ENCODE measurements at places on chromosomes 3 and 15.

- DNase-seq, result no peak
These were observed 7.1 kb downstream of the ELL3 start for GRCh38 chr15:43769584-43770228.

GRCh38 chr3:57939775-57940174 is 68.4 kb upstream of the FLNB start:
- DNase-seq, result no peak

DNA sequence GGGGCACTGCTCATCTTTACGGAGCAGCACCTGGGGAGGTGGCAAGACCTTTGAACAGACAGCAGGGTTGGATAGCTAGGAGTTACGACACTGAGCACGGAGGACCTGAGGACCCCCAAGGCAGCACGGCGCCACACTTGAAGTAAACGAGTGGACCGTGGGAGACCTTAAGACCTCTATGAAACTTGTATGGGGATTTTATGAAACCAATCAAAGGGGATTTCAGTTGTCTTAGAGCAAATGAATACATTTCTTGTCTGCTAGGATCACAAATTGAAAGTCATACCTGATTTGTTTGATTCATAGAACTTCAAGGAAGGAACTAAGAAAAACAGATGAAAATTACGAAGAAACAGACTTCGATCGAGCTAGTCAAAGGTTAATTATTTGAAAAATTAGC is 281.2 kb downstream of the MECOM start:
- no peak for DNase-seq

DNA sequence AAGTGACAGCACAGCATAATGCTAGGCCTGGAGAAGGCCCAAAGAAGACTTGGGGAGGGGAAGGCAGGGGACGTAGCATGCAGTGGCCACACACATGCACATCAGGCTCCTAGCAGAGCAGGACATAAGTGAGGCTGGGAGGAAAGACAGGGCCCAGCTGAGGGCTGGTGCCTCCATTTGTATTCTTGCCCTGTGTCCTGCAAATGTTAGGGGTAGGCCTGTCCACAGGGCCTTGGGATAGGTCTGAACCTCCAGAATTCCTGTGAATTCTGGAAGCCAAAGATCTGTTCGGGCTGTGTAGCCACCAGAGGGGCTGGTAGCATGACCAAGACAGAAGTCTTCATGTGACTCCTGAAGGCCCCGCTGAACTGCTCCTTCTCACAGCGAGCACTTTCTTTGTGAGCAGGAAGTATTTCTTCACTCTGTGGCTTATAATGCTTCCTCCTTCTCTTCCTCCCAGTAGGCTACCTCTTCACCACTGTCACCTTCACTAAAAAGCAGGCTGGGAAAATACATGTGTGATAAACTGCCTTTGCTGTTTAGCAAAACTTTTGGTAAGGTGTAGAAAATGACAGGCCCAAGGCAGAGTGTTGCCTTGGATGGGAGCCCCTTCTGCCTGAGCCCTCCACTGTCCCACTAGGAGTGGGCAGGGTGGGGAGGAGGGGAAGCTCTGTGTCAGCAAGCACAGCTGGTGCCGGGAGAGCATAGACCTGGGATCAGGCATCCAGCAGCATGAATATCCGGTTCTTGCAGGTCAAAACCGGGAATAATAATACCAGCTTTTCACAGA is 8.4 kb downstream of the CERS3 start:
- DNase-seq, result no peak

GRCh38 chr3:128362026-128362965 is 104.4 kb downstream of the DNAJB8 start:
- no peak for DNase-seq

DNA sequence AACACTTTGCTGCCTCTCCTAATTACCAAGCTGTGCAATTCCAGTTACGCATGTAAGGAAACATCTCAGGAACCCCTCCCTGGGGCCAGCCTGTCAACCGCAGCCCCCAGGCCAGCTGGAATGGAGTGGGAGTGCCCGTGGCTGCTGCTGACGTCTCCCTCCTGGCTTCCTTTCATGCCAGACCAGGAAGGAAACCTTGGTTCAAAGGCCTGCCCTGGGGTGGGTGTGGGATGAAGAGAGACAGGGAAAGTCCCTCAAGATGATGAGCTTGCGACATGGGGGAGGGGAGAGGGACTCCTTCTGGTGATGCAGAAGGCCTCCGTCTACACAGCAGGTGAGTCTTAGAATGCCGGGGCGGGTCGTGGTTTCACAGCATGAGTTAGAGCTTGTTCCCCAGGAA is 11.4 kb upstream of the CYP11A1 start:
- DNase-seq, result no peak

- no peak for DNase-seq
These were observed 39.2 kb downstream of the MBNL1 start for GRCh38 chr3:152307829-152308474.

DNA sequence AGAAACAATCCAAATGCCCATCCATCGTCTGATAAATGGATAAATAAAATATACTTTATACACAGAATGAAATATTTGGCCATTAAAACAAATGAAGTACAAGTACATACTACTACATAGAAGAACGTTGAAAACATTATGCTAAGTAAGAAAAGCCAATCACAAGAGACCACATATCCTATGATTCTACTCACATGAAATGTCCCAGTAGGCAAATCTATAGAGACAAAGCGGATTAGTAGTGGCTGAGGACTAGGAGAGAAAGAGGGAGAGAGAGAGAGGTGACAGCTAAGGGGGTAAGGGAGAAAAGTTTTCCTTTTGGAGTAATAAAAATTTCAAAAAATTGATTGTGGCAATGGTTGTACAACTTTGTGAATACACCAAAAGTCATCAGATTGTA is 147.0 kb downstream of the GREM1 start:
- no peak for DNase-seq

DNA sequence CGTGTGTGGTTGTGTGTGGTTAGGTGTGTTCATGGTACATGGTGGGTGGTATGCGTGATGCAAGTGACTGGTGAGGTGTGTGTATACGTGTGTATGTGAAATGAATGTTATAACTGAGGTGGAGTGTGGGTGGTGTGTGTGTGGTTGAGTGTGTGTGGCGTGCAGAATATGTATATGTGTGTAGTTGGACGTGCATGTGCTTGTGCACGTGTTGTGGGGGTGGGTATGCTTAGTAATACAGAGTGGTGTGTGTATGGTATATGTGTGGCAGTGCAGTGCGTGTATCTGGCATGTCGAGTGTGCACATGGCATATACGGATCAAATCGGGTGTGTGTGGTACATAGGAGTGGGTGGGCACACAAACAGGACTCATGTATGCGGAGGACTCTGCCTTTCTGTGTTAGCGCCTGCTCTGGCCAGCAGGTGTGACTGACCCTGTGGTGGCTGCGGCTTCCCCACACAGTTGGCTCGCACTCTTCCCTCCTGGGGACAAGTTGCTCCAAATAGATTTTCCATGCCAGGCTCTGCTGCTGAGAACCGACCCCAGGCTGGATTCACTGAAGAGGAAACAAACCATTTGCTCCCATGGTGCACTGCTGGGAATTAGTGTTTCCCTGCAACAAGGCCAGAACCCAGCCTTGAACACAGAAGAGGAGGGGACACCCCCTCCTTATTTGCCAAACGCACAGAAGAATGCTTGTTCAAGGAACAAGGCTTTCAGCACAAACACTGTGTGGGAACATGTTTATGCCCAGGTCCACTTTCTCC is 1.2 kb upstream of the C3orf70 start:
- DNase-seq, result no peak

DNA sequence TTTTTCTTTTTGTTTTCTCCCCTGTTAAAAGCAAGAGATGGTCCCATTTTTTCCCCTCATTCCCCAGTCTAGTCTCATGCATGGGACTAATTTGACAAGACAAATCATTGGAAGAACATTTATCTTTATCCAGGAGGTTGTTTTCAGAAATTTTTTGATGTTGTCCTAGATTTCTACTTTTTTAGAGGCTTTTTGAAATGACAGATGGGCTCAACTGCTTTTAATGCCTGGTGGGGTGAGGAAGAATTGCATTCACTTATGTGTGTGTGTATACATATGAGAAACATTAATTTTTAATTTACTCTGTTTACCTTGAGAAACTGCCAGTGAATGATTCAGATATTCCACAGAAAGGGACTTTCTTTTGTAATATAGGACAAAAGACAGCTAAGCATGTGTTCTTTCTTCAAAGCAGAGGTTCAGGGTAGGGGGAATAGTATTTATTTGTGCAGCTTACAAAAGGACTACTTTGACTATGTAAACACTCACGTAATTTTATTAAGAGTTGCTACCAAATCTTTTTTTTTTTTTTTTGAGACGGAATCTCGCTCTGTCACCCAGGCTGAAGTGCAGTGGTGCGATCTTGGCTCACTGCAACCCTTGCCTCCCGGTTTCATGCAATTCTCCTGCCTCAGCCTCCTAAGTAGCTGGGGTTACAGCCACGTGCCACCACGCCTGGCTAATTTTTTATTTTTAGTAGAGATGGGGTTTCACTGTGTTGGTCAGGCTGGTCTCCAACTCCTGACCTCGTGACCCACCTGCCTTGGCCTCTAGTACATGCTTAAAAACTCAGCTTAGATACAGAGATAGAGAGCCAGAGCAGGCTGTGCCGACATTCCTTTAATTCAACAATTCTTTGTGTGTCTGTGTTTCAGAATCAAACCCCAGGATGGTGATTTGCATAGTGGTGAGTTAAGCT is 130.1 kb upstream of the RARB start:
- DNase-seq, result no peak

GRCh38 chr3:23663661-23664186 is 142.0 kb upstream of the UBE2E1 start:
- no peak for DNase-seq

DNA sequence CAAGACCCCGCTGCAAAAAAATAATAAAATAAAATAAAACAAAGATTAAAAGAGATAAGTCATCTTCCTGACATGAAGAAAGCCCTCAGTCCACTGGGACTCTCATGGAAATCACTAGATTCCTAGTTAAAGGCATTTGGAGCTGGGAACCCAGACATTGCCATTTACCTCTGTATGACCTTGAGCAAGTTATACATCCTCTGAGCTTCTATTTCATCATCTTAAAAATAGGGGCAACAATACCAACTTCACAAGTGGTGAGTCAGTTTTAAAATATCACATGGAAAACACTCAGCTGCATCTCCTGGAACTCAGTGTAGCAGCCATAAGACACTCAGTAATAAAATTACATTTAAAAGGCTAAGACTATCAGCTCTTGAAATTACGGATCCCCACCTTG is 334.8 kb downstream of the ERC2 start:
- no peak for DNase-seq

DNA sequence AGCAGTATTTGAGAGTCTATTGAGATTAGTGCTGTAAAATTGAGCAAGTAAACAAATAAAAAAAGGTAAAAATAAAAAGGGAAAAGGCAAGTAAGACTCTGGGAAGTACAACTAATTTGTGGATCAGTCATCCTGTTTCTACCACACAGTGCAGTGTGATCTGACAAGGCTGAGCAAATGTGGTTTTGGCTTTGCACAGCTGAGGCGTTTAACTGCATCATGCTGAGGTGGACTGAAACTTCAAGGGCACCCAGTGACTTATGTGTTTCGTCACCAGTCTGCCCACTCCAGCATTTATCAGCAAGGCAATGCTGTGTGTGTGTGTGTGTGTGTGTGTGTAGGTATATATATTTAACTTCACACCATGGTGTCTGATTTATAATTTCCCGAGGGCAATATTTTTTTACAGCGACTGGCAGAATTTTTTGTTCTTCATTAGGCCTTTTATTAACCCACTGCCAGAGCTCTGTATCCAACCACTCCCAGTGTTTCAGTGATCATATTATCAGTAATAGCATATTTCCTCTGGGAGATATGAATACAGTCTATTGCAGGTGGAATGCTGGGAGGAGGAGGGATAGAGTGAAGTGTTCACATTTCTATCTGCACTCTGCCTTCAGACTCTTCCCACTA is 131.5 kb upstream of the SATB1 start:
- DNase-seq, result peak; percentile 16

GRCh38 chr15:101277943-101278564 is 769 bp upstream of the SELENOS start:
- DNase-seq, result no peak

DNA sequence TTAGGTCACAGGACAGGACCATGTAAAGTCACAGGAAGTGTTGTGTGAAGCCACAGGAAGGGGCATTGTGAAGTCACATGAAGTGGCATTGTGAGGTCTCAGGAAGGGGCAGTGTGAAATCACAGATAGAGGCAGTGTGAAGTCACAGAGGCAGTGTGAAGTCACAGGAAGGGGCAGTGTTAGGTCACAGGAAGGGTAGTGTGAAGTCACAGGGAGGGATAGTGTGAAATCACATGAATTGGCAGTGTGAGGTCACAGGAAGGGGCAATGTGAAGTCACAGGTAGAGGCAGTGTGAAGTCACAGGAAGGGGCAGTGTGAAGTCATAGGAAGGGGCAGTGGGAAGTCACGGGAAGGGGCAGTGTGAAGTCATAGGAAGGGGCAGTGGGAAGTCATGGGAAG is 37.9 kb downstream of the GASK1A start:
- DNase-seq, result no peak

DNA sequence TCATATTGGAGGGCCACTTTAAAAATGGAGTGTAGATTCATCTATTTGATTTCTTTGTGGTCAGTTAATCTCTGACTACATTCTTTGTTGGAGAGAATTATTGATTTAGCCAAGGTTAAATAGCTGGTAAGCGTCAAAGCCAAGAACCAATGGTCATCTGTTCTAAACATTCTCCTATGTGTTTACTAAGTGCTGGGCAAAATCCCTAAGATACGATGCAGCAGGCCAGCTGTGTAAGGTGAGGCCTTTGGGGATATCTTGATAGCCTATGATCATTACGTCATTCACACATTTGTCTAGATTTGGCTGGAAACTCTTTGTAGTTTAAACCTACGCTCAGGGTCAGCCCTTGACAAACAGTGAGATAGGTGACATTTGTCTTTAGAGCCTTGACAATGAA is 236.2 kb downstream of the NR1D2 start:
- DNase-seq, result no peak

DNA sequence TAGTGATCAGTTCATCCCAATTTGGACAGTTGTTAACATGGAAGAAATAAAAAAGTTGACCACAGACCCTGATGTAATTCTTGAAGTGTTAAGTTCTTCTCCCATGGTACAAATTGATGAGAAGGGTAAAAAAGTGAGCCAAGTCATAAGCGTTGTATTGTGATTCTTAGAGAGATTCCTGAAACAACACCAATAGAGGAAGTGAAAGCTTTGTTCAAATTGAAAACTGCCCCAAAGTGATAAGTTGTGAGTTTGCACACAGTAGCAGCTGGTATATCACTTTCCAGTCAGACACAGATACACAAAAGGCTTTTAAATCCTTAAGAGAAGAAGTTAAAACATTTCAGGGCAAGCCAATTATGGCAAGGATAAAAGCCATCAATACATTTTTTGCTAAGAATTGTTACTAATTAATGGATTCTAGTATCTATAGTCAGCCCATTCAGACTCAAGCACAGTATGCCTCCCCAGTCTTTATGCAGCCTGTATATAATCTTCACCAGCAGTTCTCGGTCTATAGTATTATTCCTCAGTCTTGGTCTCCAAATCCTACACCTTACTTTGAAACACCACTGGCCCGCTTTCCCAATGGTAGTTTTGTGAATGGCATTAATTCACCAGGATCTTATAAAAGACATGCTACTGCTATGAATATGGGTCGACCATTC is 38.2 kb downstream of the CDIN1 start:
- DNase-seq, result no peak

GRCh38 chr3:58383904-58384303 is 49.7 kb downstream of the PDHB start:
- DNase-seq, result no peak

- DNase-seq, result no peak
These were observed 204.0 kb upstream of the WNT5A start for GRCh38 chr3:55691141-55691540.

All from stimulated activated CD8-positive, alpha-beta memory T cell treated with anti-CD3 and anti-CD28 coated beads, Interleukin-12 subunit alpha, Interleukin-12 subunit beta, amount 100 ng/mL, for 1 hour (primary cell).